Activated CD8-positive, alpha-beta memory T cell treated with anti-CD3 and anti-CD28 coated beads for 1 hour (primary cell): ENCODE measurements at places on chromosomes 4 and X.
A peak's percentile ranks its signal among the peaks of the same experiment; 100 is the strongest.

DNA sequence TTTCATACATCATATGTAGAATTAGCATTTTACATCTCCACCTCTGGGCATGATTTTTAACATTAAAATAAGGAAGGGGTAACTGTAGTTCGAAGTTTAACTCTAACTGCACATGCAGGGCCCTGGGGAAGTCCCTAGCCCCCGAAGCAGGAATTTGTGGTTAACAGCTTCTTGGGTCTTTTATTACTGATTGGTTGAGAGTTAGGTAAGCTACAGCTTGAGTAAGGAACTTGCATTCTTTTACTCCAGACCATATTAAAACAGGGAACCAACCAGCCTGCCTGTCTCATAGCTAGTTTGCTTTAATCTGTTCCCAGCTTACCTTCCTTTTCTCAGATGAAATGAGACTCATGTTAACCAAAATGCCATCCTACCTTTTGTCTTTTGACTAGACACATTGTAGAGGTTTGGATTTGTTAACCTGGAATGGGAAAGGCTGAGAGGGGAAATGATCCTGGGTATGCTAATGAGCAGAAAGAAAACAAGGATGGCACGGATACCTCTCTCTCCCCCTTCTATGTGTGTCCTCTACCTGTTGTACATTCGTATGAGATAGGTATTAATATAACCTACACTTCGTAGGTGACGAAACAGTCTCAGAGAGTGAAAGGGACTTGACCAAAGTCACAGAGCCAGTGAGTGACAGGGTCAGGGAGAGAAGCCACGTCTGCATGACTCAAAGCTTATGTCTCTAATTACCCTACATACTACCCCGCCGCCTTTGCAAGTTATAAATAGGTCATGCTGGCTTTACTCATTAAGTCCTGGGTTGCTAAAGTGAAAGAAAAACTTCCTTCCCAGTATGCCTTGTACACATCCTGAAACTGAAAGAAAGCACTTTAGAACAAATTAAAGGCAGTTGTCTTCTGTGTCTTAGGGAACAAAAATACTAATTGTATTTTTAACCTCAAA lies 119.5 kb upstream of the AFF2 start:
- no peak for DNase-seq

DNA sequence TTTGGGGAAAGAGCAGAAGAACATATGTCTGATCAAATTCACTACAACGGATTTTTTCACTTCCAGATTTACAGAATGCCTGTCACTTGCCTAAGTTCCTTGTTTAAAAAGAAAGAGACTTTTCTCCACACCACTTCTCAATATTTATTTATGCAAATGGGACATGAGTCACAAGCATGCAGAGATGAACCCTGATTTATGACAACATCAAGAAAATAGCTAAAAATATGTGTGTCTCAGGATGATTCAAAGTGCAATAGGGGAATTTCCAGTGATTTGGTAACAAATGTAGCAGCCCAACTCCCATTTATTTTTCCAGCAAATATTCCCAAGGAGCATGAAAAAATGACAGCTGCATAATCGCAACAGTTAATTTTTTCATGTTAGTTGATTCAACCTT lies 180.4 kb upstream of the FAT1 start:
- DNase-seq, result no peak

GRCh38 chrX:97065973-97066372 lies 182.3 kb downstream of the RPA4 start:
- DNase-seq, result no peak

GRCh38 chr4:174856926-174857800 lies 28.1 kb upstream of the GLRA3 start:
- no peak for DNase-seq

DNA sequence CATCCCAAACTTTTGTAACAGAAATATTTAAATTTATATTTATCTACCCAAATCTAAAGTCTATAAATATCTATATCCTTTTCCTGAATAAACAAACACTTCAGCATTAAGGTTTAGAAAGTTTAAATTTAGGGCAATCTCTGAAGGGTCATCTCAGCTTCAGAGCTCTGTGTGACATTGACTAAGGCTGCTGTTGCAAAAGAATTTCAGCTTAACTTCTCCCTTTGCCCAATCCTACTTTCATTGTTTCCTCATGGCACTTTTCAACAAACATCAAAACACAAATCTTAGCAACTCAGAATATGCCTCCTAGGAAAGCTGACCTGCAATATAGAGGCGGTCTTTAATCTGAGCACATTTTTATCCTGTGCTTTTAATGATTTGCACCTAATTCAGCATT lies 79.7 kb upstream of the BANK1 start:
- no peak for DNase-seq

- DNase-seq, result no peak
Measured at GRCh38 chr4:28146191-28146590, 1285.5 kb downstream of the STIM2 start.

DNA sequence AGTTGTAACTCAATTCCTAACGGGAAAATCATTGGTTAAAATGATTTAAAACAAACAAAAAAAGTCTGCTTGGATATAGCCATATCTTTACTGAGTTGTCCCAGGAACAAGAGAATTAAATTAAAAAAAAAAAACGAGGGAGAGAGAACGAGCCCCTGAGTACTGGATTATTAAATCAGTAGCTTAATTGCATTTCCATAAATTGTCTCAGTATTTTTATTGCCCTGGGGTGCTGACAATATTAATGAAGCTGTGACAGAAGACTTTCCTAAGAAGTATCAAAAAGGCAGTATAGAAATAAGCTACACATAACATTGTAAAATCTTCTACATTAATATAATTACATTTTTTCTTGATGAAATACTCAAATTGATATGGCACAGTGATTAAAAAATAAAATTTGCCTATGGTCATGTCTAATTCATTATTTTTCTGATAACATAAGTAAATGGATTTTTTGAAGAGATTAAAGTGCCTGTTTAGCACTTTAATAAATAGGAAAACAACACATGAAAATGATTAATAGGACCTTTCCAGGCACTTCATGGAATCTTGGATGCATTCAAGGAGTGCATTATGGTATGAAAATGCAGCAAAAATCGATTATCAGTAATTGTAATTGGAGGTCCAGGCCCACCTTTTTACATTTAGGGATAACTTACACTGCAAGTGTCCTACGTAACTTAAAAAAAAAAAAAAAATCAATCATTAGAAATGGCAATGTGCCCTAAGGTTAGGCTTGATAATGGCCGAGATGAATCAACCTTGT lies 2233.4 kb downstream of the ARAP2 start:
- DNase-seq, result no peak

- DNase-seq, result no peak
Measured at GRCh38 chr4:100557306-100557705, 39.5 kb upstream of the EMCN start.

DNA sequence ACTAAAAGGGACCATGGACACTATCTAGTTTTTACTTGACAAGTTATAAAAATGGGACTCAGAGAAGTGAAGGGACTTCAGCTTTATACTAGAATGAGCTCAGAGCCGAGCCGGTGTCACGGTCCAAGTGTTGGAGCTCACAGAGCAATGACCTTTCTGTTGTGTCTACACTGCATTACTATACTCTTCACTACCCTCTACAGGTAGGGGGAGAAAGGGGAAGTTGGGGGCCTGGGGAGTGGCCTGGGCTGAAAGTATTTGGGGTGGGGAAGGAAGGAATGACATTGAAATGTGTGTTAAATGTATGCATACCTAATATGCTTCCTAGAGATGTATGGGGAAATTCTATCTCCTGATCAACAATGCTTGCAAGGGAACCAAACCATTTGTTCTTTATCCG lies 48.8 kb upstream of the HHIP start:
- DNase-seq, result no peak

DNA sequence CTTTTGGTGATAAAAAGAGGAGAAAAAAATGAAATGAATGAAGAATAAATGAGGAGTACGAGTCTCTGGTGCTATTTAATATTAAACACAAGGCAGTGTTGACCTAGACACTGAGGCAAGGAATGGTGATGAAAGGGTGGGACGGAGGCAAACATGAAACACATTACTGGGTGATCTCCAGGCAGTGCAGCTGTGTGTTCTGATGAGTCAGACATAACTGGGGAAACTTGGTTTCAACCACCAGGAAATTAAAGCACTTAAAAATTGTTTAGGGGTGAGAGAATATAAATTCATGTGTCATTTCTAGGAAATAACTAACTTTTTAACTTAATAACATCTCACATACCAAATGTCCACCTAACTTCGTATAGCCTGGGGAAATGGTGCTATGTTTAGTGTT lies 19.7 kb upstream of the CXCL6 start:
- DNase-seq, result no peak

DNA sequence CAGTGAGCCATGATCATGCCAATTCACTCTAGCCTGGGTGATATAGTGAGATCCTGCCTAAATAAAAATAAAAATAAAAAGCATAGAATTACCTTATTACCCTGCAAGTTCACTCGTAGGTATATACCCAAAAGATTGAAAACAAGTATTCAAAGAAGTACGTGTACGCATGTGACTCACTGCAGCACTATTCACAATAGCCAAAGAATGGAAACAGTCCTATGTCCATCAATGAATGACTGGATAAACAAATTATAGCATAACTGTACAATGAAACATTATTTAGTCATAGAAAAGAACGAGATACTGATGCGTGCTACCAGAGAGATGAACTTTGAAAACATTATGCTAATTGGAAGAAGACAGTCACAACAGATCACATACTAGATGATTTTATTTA lies 204.6 kb upstream of the DIAPH2 start:
- no peak for DNase-seq

- DNase-seq, result no peak
Measured at GRCh38 chrX:30343206-30343605, 34.0 kb upstream of the NR0B1 start.

- no peak for DNase-seq
Measured at GRCh38 chr4:20984576-20984836, 284.2 kb downstream of the PACRGL start.

- no peak for DNase-seq
Measured at GRCh38 chr4:25128671-25129070, 31.6 kb downstream of the SEPSECS start.

- DNase-seq, result no peak
Measured at GRCh38 chrX:127037159-127037558, 217.6 kb downstream of the PRR32 start.

DNA sequence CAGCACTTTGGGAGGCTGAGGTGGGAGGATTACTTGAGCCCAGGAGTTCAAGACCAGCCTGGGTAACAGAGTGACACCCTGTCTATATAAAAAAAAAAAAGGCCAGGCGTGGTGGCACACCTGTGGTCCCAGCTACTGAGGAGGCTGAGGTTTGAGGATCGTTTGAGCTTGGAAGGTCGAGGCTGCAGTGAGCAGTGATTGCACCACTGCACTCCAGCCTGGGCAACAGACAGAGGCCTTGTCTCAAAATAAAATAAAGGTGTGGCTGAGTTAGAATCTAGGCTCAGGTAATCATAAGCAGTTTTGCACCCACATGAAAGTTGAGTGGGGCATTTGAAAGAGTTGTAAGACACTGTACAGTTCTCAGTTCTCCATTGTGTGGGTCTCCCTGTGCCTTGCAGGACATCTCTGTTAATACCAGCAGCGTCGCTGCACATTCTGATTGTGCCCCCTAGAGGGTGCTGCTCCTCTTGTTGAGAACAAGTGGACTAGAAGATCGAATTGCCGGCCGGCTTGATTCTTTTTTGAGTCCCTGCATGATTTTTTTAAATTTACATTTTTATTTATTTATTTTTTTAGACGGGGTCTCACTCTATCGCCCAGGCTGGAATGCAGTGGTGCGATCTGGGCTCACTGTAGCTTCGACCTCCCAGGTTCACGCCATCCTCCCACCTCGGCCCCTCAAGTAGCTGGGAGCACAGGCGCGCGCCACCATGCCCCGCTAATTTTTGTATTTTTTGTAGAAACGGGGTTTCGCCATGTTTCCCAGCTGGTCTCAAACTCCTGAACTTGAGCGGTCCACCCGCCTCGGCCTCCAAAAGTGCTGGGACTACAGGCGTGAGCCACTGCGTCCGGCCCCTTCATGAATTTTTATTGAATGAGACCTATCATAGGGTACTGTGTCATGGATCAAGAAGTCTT lies 73.6 kb upstream of the RBMX start:
- peak; percentile 1 for DNase-seq

- no peak for DNase-seq
Measured at GRCh38 chr4:76147454-76148141, 599 bp downstream of the NUP54 start.

DNA sequence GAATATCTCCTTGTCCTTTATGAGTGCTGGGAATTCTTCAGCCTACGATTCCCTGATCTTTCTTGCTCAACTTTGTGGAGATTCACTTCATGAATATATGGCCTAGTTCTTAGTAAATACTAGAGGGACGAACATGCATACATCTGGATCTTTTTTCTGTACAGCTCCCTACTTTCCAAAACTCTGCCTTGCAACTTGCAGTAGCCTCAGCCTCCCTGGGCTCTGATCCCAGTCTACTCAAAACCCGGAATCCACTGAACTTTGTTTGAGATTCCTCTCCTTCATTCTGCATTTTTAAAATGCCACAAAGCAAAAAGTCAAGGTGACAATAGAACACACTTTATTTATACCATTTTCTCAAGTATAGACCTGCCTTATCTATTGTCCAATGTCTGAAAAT lies 50.0 kb upstream of the PCDH7 start:
- DNase-seq, result no peak

GRCh38 chr4:120018786-120019185 lies 47.9 kb downstream of the MAD2L1 start:
- no peak for DNase-seq

DNA sequence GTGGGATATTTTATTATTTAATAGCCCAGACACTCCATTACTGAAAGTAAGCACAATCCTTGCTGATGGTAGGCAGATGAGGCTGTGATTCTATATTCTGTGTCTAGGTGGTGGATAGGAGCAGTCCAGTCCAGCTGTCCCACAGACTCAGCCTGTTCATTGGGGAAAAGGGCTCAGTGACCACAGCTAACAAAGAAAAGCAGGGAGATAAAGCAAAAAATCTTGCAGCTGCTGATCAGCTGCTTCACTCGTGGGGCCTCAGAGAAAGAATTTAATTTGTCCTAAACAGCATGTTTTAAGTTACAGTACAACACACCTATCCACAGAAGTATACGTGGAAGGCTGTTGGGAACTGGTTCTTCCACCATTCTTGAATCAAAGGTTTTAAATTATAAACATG lies 40.7 kb upstream of the ANK2 start:
- no peak for DNase-seq

DNA sequence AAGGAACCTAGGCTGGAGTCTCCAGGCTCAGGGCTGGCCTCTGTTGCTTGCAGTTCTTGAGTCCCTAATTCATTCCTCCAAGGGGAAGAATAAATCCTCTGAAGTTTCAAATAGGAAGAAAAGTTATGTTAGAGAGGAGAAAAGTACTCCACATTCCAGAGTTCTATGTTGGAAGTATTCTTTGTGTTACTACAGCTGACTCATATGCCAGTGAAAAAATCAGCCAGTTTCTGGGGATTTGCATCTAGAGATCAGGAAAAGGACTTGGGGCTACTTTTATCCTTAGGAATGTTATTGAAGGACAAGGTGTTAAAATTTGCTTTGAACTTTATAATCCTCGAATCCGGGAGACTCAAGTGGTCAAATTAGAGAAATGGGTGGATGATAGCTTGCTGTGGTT lies 11.7 kb upstream of the NUDT9 start:
- no peak for DNase-seq

DNA sequence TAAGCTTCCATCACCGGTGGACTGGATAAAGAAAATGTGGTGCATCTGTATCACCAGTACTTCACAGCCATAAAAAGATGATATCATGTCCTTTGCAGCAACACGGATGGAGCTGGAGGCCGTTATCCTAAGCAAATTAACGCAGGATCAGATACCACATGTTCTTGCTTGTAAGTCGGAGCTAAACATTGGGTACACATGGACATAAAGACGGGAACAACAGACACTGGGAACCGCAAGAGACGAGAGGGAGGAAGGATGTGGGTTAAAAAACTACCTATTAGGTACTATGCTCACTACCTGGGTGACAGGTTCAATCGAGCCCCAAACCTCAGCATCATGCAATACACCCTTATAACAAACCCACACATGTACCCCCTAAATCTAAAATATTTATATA lies 16.3 kb upstream of the IDS start:
- no peak for DNase-seq
